ENCODE measurements at places on chromosomes 3 and 15.

DNA sequence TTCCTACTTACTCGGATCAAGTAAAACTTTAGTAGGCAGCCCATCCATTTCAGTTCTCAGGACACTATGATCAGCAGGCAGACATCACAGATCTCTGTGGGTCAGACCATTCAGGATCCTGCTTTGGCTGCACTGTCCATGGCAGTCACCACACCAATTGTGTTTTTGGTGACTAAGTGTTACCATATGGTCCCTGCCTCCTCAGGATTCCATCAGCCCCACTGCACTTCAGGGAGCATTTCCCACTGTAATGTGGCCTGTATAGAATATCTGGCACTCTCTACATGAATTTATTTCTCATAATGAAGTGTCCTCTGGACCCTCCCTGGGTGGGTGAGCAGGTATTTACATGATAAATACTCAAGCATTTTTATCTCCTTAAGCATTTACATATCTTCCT is 41.3 kb downstream of the ZNF445 start:
- DNase-seq, result no peak

DNA sequence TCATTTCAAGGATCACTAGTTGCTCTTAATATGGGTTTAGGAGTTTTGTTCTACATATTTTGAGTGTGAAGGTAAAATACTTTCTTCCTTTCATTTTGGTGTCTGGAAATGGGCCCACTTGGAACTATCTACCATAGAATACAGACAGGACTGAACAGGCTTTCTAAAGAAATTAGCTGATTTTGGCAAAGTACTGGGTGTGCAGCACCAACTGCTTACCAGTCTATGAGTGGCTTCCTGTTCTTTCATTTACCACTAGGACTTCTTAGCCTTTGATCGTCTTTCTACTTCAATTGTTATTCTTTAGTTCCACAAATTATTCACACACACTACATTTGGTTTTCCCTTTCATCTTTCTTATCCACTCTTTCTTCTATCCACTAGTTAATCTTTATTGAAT is 1196.3 kb downstream of the ROBO1 start:
- no peak for DNase-seq

- no peak for DNase-seq
Observed at GRCh38 chr3:126970101-126970500, 12.8 kb upstream of the PLXNA1 start.

DNA sequence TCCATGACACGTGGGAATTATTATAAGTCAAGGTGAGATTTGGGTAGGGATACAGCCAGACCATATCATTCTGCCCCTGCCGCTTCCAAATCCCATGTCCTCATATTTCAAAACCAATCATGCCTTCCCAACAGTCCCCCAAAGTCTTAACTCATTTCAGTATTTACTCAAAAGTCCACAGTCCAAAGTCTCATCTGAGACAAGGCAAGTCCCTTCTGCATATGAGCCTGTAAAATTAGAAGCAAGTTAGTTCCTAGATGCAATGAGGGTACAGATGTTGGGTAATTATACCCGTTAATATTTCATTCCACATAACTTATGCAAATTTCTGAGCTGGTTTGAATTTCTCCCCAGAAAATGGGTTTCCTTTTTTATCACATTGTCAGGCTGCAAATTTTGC is 47.7 kb downstream of the RNF111 start:
- no peak for DNase-seq
